ENCODE measurements at places on chromosomes 4 and X.

- DNase-seq: no peak
Measured at GRCh38 chr4:41514766-41515481, 23.0 kb upstream of the LIMCH1 start.

DNA sequence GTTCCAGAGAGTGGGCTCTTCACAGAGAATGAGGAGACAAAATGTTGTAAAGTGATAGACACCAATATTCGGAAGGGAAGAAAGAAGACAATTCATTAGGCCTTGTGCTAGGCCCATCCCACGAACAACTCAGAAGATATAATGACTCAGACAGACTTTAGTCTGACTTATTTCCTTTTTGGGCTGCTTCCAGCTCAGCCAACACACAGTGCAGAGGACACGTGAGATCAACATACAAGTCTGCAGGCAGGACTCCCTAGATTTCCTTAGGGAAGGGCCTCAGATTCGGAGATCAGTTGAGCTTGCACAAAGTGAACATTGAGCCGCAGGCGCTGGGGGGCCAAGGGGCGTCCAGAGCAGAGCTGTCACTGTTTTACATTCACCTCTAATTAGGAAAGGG lies 290.7 kb upstream of the TENM3 start:
- no peak for DNase-seq

GRCh38 chr4:20487446-20487845 lies 212.8 kb upstream of the PACRGL start:
- no peak for DNase-seq

GRCh38 chr4:74159143-74159709 lies 1.3 kb downstream of the MTHFD2L start:
- no peak for DNase-seq

DNA sequence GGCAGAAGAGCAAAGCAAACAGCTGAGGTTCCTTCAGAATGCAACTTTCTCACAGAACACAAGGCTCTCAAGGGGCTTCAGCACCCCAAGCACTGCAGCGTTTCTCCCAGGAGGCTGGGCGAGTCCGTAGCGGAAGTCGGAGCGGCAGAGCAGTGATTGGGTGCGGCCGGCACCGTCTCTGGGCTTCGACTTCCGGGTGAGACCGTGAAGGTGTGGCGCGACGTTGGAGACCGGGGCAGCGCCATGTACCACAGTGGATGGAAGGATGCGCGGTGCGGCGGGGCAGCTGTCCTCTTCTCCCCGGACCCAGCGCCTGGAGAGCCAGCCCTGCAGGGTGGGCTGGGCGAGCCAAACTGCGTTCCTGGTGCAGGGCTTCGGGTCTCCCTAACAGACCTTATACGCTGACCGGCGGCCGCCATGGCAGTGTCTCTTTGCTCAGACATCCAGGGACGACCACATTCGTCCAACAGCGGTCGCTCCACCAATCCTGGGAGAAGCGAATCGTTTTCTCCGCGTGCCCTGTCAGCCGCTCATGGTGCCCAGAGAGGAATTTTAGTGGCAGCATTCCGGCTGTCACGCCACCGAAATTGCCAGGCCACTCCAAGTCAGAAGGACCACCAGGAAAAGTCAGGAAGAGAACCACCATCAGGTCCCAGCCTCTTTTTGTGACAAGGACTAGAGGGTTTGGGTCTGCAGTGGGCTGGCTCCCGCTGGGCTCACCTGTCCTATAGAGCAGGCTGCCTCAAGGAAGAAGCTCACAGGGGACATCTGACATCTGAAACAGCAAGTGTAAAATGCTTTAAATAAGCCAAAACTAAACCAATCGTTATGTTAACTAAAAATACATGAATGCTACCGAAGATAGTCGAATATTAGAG lies 20.5 kb downstream of the TRIM61 start:
- peak; percentile 51 for DNase-seq

GRCh38 chr4:148852092-148852699 lies 410.0 kb upstream of the NR3C2 start:
- no peak for DNase-seq
